ENCODE measurements at places on chromosomes 2 and 18. TPM values are rescaled to one million over a fixed set of nuclear protein-coding genes. Genes with fewer than 3 reads are reported as not detected.

DNA sequence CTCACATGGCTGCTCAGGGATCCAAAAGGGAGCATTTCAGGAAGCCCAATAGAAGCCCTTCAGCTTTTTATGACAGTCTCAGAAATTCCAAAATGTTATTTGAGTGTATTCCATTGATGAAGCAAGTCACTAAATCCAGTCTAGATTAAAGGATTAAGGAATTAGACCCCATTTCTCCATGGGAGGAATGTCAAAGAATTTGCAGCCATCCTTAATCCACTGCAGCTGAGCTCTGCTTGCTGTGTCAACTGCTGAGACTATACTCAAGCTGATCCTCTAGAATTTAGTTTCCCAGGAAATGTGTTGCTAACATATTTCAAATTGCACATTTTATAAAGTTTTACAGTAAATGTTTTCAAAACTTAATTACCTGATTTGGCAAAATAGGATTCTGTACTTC lies 28.4 kb upstream of the C2orf69 start:
- DNase-seq, result no peak

GRCh38 chr2:66109419-66109818 lies 325.5 kb upstream of the MEIS1 start:
- no peak for DNase-seq

GRCh38 chr2:135169900-135170753 lies 118.0 kb downstream of the RAB3GAP1 start:
- no peak for DNase-seq

GRCh38 chr2:168738062-168738461 lies 64.4 kb upstream of the NOSTRIN start:
- DNase-seq, result no peak

UGGT1 gene
- polyA plus RNA-seq, result 25.7 TPM

DNA sequence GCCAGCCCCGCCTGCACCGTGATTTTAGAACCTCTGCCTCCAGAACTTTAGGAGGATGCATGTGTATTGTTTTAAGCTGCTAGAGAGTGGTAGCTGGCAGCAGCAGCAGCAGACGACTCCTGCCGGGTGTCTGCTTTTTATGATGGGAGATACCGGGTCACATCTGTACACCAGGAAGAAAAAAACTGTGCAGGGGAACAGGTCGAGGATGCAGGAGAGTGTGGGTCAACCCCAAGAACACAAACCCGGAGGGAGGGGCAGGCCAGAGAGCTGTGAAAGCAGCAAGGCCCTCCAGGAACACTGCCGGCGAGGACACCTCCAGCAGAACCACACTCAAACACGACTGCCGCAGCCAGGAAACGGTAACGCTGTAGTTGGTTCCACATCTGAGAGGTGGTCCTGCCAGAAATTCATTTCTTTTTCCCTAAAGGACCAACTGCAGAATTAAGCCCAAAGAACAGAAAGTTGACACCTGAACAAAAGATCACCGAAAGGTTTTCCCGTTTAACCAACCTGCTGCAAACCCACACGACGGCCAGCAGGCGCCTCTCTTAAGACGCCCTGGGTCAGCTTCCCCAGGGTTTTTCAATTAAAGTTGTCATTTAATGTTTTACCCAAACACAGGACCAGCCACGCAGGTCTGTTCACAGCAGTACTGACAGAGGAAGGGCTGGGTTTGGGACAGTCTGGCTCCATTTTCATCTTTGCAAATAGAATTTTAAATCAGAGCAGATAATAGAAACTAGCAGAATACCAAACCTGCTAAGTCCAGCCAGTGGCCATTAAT lies 60.5 kb downstream of the NDUFA10 start:
- peak; percentile 28 for DNase-seq

FTCDNL1 gene
- polyA plus RNA-seq, result not detected

RGPD3 gene
- polyA plus RNA-seq, result 0.05 TPM

- DNase-seq, result no peak
These were observed 108.3 kb upstream of the NRP2 start for GRCh38 chr2:205574001-205574400.

RTP5 gene
- not detected for polyA plus RNA-seq

UBE2F gene
- polyA plus RNA-seq, result 56.9 TPM

GRCh38 chr18:57803103-57803969 lies at the start of gene ATP8B1:
ATP8B1 (minus strand) TSS chr18:57803315; CDS start chr18:57731807, 71,508 bp downstream.
- DNase-seq, result peak; percentile 75

CHPF gene
- polyA plus RNA-seq, result 119 TPM

IL1RL2 gene
- polyA plus RNA-seq, result 0.05 TPM

GRCh38 chr2:214601852-214602633 lies 191.2 kb downstream of the VWC2L start:
- peak; percentile 11 for DNase-seq

GRCh38 chr2:62197011-62197924 lies 1.4 kb downstream of the B3GNT2 start:
- peak; percentile 68 for DNase-seq

DNA sequence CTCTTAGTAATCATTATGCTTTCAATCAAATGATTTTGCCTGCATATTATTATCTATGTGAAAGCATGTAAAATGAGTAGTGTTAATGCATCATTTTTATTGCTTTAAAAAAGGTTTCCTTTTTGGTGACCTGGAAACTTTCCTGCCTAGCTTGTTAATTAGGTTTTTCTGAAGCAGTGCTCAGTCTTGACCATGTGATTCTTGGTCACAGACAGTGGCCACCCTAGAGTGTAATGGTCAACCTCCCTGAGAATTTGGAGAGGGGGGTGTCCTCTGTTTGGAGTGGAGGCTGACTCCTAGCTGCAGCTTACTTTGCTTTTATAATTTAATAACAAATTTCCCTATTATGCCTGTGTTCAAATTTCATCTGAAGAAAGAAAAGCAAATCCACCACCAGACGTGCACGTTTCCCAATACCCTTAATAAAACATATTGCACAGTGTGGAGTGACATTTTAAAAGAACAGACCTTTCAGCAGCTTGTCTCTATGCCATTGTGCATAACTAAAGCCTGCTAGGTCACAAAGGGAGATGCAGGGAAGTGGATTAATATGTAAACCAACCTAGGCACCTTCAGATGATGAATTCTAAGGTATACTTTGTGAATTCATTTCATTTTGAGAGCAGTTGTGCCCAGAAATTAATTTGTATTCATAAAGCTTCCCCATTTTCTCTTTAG lies 130.6 kb downstream of the RPRM start:
- no peak for DNase-seq
